ENCODE measurements at places on chromosomes 12 and 14.

DNA sequence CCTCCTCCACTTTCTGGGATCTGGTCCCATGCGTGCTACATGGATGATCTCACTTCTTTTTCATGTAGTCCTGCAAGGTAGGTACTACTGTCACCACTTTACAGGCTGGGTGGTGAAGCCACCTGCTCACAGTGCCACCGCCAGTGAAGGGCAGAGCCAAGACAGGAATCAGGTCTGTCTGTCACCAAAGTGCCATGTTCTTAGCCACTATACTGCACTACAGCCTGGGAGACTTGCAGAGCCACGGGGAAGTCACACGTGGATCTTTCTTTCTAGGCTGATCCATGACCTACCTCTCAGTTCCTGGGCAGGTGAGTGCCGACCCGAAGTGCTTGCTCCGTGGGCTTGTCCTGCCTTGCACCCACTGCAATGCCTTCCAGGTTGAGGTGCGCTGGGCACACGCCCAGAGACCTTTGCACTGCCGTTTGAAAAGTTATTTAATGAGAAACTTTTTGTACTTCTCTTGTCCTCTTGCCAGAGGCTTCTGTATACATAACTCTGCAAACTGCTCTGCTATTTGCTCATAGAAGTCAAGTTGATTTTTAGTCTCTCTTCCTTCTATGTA lies 19.7 kb upstream of the CLMN start:
- DNase-seq = no peak

- no peak for DNase-seq
These were observed 13.9 kb upstream of the HDAC7 start for GRCh38 chr12:47833591-47834012.

DNA sequence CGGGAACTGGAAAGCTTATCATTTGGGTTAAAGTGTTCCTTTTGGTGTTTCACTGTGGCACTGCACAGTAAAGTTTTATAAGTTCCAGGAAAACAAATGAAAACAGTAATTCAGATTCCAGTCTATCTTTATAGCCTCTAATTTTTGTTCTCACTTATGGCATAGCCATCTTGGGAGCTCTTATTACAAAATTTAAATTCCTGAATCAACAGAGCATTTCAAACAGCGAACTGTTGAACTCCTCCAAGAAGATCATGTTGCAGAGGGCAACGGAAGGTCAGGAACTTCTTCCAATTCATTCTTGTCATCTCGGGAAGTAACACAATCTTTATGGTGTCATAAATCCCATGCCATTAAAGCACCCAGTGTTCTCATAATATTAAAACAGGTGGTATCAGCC lies 229.1 kb downstream of the KCNC2 start:
- no peak for DNase-seq

GRCh38 chr14:80056497-80056801 lies 154.9 kb downstream of the DIO2 start:
- DNase-seq = no peak

- DNase-seq = no peak
These were observed 187.4 kb upstream of the SLC16A7 start for GRCh38 chr12:59408431-59408830.

GRCh38 chr12:34598851-34599529 lies 576.7 kb downstream of the ALG10 start:
- no peak for DNase-seq

- no peak for DNase-seq
These were observed 46.1 kb downstream of the STX2 start for GRCh38 chr12:130792821-130793553.

DNA sequence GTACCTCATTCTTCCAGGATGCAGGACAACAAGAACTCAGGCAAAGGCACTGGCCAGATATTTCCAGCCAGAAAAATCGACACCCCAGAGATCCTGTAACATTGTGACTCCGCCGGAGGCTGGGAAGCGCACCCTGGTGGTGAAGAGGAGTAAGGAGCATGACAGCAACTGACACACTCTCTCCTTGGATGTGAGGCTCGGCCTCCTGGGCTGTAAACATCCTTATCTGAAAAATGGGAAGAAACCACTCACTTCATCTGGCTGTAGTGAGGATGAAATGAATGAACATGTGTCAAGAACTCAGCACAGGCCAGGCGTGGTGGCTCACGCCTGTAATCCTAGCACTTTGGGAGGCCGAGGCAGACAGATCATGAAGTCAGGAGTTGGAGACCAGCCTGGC lies 27.5 kb downstream of the TCHP start:
- DNase-seq = no peak

- no peak for DNase-seq
These were observed 44.0 kb upstream of the MEG3 start for GRCh38 chr14:100781952-100782351.

GRCh38 chr14:105204206-105204930 lies 23.3 kb upstream of the NUDT14 start:
- peak; percentile 81 for DNase-seq

DNA sequence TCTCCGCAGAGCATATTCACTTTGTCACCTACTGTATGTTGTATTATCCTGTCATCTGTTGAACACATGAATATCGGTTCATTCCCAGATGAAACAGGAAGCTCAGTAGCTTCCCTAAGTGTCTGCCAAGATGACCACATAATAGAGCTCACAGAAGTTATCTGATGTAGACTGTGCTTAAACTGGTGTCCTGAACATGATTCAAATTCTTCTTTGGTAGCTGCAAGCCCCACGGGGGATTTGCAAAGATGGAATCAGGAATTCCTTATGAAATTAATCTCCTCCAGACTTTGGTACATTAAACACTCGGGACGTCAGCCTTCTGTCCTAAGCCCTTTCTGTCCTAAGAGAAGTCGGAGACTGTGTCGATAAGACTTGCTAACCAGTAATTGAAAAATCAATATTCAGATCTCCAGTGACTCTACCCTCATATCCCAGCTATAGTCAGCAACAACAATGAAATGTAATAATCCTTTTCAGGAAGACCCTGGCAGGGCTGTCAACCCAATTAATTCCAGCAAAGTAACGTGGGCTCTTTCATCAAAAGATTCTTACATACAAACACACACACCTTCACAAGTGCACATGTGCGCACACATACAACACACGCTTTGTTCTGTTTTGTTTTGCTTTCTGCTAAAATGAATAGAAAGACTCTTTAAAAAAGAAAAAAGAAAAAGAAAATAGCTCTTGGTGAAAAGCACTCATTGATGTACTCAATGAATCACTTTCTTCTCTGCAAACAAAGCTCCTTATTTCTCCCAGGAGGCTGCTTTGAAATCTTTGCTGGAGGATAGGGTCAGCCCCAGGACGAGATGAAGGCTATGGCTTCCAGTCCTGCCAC lies 127.2 kb downstream of the RIMBP2 start:
- no peak for DNase-seq

DNA sequence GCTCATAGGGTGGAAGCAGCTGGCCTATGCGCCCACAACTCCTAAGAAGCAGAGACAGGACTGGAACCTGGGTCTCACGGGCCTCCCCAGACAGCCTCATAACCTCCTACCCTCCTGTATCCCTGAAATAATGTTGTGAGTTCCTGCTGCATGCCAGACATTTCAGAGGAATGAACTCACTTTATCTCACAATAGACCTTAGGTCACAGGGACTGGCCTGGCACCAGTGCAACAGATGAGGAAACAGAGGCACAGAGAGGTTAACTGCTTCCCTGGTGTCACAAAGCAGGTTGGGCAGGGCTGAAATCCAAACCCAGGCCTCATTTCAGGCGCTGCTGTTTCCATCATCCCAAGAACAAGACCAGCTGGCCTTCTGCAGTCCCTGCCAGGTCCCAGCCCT lies 5.3 kb downstream of the PHETA1 start:
- DNase-seq = no peak

- no peak for DNase-seq
These were observed 193.6 kb upstream of the NUDT4 start for GRCh38 chr12:93183940-93184671.

- no peak for DNase-seq
These were observed 28.5 kb upstream of the GCH1 start for GRCh38 chr14:54931101-54931500.

DNA sequence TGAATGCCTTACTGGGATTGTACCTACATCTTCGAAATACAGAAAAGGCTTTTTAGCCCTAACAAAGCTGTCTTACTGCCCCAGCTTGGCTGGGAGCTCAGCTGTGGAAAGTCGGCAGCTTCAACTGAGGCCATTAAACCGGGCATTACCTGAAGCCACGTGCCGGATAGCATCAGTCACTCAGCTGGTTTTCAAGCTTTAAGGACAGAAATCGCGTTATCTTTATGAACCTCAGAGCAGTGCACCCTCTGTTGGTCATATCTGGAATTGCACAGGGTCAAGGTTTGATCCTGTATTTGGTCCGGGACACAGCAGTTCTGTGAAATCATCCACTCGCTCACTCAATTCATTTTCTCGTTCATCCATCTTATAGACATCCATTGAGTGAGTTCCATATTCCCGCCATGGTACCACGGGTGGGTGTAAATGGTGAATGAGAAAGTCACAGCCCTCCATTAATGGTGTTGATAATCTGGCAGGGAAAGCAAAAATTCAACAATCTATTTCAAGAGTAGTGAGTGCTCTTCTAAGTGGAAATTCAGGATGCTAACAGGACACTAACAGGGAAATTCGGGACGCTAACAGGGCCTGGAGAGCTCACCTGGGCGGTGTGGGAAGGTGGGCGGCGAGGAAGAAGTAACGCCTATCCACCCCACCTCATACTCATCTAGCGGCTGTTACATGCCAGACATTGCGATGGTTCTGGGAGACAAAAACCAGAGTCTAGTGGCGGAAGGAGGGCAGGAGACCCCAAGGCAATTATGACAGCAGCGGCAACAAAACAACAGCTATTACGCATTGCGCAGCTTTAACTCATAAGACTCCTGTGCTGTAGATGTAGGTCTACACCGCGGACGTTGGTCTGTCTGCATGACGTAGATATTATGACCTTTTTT lies 60.6 kb upstream of the TCL1A start:
- peak; percentile 0 for DNase-seq

GRCh38 chr12:91896286-91897024 lies 249.2 kb downstream of the BTG1 start:
- no peak for DNase-seq

- DNase-seq = no peak
These were observed 172.8 kb upstream of the KITLG start for GRCh38 chr12:88753066-88753465.

- no peak for DNase-seq
These were observed 814.4 kb downstream of the FSCB start for GRCh38 chr14:43692706-43693105.

- DNase-seq = no peak
These were observed 34.4 kb downstream of the TESPA1 start for GRCh38 chr12:54950071-54950727.

DNA sequence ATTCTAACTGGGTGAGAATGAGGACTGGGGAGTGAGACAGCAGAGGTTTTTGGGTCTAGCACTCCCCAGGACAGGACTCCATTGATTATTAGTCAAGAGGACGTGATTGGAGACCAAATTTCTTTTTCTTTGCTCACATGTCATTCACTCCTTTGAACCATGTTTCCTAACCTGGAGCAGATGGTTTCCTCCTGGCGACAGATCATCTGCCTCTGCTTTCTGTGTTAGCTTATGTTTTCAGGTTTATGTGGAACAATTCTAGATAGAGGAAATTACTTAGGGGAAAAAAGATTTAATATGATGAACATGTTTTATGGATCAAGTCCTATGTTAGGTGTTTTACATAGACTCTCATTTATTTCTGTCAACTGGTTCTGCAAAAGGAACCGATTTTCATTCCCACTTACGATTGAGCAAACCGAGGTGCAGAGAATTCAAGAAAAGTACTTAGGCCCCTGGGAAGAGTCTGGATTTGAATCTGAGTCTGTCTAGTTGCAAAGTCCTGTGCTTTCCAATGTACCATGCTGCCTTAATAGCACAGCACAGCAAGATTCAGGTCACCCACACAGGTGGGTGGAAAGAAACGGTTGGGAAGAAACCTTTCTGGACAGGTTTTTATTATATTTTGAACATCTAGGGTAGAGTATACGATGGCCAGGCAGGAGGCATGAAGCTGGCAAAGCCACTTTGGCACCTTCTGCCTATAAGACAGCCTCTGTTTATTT lies 30.8 kb downstream of the SMOC1 start:
- DNase-seq = no peak

- no peak for DNase-seq
These were observed 217.8 kb downstream of the KIF26A start for GRCh38 chr14:104356020-104356737.

- no peak for DNase-seq
These were observed 114.3 kb downstream of the KSR2 start for GRCh38 chr12:117854339-117855012.

GRCh38 chr12:118850244-118850825 lies 131.0 kb upstream of the SRRM4 start:
- no peak for DNase-seq

DNA sequence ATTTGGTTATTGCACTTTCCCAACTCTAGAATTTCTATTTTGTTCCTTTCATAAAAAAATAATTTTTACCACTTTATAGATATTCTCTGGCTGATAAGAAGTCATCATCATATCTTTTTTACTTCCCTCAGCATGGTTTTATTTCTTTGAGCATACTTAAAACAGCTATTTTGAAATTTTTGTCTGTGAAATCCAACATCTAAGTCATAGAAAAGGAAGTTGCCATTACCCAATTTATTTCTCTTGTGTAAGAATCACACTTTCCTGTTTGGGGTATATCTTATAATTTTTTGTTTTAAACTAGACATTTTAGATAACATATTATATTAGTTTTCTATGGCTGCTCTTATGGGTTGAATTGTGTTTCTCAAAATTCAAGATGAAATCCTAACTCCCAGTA lies 400.2 kb upstream of the OR4E1 start:
- DNase-seq = no peak

- DNase-seq = no peak
These were observed 91.0 kb downstream of the LRRC74A start for GRCh38 chr14:76917158-76917596.

Measured in substantia nigra (tissue), 51 donors.